Right ventricle myocardium inferior (tissue), 1 donor: ENCODE measurements at places on chromosomes 1 and 21. TPM values are rescaled to one million over a fixed set of nuclear protein-coding genes. Genes with fewer than 3 reads are reported as not detected.

DNA sequence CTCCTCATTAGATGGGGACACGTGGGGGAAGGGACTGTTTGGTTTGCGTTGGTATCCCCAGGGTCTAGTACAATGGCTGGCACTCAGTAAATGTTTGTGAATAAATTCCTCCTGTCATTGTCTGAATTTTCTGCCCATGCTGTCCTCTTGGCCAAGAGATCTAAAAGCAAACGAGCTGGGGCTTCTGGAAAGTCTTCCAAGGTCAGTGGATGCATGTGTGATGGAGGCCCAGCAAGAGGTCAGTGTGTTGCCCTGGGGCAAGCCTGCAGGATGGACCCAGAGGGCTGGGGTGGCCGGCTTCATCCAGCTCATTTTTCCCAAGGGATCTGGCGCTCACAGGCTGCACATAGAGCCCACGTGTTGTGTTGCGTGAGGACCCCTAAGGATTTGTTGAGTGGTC lies 30.0 kb upstream of the JUN start:
- no peak for DNase-seq

GRCh38 chr1:52550447-52550846 lies 2.4 kb downstream of the TUT4 start:
- DNase-seq, result no peak

DNA sequence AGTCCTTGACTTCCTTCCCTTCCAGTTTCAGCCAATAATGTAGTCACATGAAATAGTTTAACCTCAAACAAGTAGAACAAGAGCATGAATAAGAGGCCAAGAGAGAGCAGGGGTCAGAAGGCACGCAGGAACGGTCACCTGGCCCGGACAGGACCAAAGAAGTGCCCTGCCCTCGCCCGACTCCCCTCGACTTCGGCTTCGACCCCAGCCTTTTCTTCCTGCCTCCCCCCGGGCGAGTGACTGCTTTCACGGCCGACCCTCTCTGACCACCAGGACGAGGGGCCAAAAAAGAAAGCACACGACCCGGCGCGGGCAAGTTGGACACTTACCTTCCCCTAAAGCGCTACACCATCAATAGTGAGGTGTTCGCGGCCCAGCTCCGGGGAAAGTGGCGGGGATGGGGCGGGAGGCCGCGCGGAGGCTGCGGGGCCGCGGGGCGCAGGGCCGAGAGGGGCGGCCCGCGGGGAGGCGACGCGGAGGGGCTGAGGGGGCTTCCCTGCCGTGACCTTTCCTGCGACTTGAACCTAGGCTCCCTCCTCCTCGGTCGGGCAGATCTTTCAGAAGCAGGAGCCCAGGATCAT lies 519 bp downstream of the RERE start:
- no peak for DNase-seq

DNA sequence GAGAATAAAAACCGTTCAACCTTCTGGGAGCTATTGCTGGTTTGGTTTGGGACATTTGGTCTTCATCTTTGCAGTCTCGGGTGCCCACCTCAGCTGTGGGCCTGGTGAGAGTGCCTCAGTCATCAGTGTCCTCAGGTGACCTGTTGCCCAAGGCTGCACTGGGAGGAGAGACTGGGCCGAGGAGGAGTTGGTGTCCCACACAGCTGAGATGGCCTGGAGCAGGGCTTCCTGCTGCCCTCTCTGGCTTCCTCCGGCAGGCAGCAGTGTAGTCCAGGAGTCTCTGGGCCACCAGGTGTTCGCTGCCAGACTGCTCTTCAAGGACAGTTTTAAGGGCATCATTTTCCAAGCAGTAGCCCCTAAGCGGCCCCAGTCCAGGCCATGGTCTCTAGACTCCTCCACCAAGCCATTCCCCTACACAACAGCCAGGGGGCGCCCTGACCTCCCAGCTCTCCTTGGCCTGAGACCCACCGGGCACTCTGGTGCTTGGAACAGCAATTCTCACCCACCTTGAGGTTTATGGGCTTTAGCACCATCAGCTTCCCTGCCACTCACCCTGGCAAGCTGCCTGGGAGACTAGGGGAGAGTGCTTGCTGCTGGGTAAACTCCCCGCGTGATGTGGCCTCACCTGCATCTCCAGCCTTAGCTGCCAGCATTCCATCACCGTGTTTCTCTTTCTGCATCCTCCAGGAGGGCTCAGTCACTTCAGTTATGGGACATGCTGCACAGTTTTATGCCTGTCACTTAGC lies 9.1 kb upstream of the SYTL1 start:
- DNase-seq, result peak; percentile 83

GRCh38 chr1:227540170-227541098 lies 22.9 kb upstream of the ZNF678 start:
- no peak for DNase-seq

GRCh38 chr1:211359876-211360275 lies 33.2 kb downstream of the TRAF5 start:
- DNase-seq, result no peak

- no peak for DNase-seq
These were observed 15.7 kb downstream of the FOXJ3 start for GRCh38 chr1:42319128-42319851.

- no peak for DNase-seq
These were observed 457.4 kb downstream of the SIPA1L2 start for GRCh38 chr1:232172563-232172962.

DNA sequence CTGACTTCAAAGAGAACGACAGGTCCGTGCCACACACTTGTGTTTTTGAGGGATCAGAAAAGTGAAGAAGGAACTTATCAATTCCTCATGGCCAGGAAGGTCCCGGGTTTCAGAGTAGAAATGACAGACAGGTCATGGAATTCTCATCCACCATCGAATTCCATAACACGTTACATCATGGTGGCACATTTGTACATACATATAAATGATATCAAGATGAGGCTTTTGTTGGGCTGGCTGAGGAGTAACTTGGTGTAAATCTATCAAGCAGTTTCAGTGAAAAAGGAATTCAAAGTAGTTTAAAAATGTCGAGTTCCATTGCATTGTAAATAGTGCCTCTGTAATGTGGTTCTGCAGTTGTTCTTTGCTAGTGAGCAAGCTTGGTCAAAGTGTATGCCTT lies 22.9 kb upstream of the GNPAT start:
- DNase-seq, result no peak

DNA sequence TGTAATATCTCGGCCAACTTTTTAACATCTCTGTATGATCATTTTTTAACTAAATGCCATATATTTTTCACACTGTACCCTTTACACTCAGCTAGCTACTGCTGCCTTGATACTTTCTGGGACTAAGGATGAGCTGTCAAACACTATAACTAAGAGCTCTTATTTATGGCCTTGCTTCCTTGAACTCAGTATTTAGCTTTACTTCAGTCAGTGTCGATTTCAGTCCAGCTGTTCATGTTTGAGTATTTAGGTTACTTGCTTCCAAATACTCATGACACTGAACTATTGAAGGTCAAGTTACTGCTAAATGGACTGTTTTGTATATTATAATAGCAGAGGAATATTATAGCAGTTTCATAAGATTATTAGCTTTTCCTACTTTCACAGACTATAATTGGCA lies 25.9 kb upstream of the USP25 start:
- DNase-seq, result no peak

DNA sequence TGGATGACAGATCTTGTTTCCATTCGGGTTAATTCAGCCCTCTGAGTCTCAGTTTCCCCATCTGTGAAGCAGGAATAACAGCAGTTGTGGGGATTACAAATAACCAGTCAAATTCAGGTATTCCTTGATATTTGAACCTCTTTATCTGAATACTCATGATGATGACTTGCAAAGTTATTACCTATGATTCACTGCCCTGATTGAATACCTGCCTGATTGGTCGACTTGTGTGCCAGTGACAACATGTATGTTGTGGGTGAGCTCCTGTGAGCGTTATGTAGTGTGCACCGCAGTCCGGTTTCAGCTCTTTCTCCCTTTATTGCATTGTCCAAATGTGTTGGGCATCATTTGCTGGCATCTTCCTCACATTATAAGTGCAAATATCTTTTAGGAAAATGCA lies 9.5 kb upstream of the TMEM61 start:
- DNase-seq, result no peak

- DNase-seq, result no peak
These were observed 2.0 kb upstream of the FCER1A start for GRCh38 chr1:159300146-159300545.

CD5L gene
- total RNA-seq, result 2.5 TPM

CASQ2 gene
- 912 TPM for total RNA-seq

KRTAP19-5 gene
- total RNA-seq, result not detected

VTCN1 gene
- not detected for total RNA-seq
